ENCODE measurements at places on chromosomes 1 and 21.
A peak's percentile ranks its signal among the peaks of the same experiment; 100 is the strongest.

DNA sequence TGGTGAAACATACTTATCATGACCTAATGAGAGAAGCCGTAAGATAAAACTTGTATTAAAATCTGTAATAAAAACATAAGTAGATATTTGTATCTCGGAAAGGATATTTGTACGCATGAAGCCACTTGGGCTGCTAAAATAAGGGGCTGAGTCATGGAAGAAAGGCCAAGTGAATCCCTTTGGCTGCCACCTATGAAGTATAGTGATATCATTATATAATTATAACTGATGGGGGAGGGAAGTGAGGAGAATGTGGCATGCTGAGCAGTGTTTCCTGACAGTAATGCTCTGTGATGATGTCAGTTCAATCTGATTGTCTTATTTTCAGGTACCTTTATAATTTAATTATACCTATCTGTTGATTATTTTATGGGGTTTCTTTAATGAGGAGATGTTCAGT is 13.6 kb downstream of the RWDD3 start:
- no peak for DNase-seq

- DNase-seq, result peak; percentile 58
These were observed 423.9 kb downstream of the PTBP2 start for GRCh38 chr1:97145321-97145956.

DNA sequence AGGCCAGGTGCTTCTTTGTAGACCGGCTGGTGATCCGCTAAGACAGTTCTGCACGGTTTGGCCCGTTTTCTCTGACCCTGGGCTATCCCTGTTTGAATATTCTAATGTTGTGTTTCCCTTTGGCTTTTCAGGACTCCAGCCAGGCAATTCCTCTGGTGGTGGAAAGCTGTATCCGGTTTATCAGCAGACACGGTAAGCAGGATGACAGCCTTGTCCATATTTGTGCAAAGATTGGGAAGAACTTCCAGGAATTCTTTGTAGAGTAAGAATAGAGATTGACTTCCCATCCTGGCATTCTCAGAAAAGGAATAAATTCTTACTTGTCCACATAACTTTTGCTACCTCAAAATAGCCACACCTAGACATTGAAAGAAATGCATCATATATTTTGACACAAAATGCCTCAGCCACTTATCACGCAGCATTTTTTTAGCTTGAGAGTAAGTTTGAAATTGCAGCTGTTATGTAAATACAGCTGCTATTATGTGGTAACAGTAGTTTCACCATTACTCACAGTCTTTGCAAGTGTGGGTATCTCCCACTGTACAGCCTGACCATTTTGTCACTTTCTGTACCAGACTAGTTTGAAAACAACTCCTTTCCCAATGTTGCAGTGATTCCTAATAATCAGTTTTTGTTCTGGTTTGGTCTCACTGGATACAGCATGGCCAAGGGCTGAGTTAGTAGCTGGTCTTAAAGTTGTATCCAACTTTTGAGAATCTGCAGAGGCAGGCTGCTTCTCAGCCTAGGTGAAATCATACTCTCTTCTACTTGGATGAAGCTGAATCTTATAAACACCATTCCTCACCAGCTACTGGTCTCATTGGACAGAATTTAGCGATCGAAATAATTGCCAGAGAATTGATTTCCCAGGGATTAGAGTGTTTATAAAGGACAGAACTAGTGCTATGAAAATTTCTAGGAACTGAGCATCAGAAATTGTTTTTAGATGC is 40.0 kb upstream of the IKBKE start:
- DNase-seq, result no peak

- no peak for DNase-seq
These were observed 1.6 kb upstream of the CD52 start for GRCh38 chr1:26315874-26316850.

DNA sequence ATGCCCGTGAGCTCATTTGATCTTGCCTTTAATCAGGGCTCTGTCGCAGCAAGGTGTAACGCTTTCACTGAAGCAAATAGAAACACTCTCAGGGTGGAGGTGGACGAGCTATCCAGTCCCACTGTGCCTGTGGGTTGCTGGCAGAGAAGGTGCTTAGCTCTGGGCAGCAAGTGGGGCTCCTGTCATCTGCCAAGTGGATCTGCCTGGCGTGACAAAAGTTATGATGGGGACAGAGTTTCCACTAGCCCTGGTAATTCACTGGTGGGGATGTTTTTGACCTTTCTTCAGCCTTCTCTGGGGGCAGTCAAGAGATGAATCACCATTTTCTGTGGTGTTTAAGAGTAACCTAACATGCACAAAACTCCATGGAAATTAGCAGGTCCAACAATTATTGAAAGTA is 71.3 kb upstream of the EDEM3 start:
- no peak for DNase-seq

DNA sequence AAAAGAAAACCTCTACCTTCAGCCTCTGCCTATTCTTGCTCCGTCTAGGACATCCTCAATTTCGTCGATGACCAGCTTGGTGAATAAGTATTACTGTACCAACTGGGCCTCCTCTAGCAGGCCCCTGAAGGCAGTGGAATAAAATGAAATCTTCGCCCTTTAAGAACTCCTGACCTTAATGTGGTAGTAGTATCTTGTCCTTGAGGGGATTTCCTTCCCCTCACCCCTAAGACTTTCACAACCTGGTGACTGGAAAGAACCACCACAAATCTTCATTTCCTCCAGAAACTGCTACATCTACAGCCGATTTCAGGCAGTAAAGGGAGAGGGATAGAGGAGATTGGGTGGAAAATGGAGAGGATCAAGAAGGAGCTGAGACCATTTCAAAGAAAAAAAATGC is 1.6 kb upstream of the HAX1 start:
- no peak for DNase-seq

GRCh38 chr1:53377438-53377841 is 49.6 kb upstream of the LRP8 start:
- DNase-seq, result no peak

DNA sequence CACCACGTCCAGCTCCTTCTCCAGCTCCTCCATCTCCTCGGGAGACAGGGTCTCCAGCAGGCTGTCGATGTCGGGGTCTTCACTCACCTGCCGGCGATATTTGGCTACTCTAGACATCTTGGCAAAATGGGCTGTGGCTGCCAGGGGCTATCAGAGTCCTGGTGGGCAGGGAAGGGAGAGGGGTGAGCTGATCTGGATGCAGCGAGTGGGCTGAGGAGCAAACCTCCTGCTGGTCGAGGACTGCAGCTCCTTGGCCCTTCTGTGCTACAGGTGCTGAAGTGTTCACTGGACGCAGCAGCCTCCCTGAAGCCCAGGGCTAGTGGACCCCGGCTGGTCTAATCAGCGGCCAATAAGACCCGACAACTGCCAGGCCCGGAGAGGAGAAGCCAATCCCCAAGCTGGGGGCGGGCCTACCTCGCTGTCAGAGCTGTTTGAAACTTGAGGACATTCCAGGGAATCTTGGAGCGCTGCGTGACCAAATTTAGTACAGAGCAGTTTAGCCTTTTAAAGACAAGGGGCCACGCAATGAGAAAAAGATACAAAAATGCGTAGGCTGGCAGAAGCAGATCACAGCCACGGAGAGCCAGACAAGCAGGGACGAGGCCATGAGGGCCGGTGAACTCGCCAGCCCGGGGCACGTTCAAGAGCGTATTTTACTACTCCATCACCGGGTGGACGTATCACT is at the start of gene LMOD1:
LMOD1 (minus strand) TSS at position 325 of the 685 bp plus-strand sequence; CDS start at position 117, 208 bp downstream.
- DNase-seq, result peak; percentile 48

- no peak for DNase-seq
These were observed 188.0 kb downstream of the GRIK3 start for GRCh38 chr1:36846357-36846756.

DNA sequence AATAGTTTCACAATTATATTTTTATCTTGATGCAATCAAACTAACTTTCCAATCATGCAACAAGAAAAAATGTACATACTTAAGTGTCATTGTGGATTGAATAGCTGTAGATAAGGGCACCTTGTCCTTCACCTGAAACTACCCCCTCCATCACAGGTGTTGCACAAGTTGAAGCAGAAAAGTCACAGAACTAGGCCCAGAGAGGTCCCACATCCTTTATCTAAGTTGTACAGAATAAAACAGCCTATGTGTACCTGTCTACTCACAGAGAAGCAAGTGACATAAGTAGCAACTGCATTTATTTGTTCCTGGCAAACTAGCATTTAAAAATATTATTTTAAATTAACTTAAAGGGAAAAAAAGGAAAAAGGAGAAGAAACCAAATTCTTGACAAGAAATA is 256.8 kb downstream of the FAF1 start:
- DNase-seq, result no peak

DNA sequence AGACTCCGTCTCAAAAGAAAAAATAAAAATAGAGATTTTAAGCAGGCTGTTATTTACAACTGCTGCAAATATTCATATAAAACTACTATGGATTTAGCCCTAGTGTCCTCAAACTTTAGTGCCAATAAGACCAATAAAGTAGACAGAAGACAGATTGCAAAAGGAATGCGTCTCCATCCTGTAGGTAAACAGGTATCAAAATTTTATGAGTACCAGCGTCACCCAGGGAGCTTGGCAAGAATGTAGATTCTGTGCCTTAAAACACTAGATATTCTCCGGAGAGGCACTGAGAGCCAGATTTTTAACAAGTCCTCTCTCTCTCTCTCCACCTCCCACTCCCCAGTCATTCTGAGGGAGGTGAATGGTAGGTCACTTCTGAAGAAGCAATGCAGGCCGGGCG is 18.4 kb downstream of the SMYD3 start:
- DNase-seq, result no peak

DNA sequence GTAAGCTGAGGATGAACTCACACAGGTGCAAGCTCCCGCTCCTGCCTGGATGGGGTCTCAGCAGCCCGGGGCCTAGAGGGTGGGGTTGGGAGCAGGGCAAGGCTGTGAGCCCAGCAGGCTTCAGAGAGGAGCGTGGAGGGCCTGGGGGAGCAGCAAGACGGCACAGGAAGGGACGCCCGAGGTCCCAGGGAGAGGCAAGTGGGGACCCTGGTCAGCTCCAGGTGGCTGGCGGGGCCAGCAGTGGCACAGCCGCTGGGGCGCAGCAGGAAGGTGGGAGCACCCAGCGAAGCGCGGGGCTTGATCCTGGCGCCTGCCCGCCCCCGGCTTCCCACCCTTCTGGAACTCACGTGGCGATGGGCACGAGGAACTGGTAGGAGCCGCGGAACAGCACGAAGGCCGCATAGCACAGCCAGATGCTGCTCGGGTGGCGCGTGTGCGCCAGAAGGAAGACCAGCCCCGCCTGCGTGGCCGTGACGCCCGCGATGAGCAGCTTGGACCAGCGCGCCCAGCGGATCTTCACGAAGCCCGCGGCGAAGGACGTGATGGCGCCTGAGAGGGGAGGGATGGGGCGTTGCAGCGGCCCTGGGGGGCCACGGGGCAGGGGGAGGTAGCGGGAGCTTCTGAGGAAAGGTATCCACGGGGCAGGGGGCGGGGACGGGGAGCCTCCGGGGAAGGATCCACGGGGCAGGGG is 11.7 kb downstream of the SLC19A1 start:
- no peak for DNase-seq

- DNase-seq, result no peak
These were observed 32.4 kb downstream of the PSMG1 start for GRCh38 chr21:39150877-39151276.

DNA sequence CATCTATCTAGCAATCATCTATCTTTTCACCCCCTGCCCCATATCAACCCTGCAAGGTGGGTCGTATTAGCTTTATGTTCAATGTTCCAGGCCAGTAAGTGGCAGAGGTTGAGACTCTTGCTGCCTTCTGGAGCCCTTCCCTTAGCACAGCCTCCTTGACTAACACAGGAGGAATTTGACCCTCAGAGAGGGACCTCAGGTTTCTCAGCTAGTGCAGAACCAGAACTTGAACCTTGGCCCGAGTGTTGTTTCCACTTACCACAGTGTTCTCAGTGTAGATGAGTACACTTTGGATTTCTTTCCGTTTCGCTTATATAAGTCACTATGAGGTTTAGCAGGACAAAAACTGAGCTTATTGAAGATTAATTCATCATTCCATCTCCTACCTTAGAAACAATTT is 11.1 kb upstream of the ATF3 start:
- DNase-seq, result no peak

GRCh38 chr1:222385955-222386354 is 161.9 kb downstream of the HHIPL2 start:
- DNase-seq, result no peak

DNA sequence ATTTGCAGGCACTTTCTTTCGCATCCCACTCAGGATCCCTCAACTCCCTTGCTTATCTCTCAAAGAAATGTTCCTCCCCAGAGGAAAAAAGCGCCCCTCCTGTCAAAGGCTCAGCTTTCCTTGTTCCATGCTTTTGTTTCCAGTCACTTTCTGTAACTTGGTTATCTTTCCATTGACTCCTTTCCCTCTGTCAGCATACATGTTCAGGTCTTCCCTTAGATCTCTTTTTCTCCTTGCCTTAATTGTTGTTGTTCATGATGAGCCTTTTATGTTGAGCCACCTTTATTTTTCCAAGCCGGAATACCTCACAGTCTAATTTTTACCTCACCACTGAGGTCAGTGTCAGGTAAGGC is 46.5 kb upstream of the PODN start:
- no peak for DNase-seq

GRCh38 chr1:161177936-161178244 is 583 bp upstream of the B4GALT3 start:
- DNase-seq, result no peak

- DNase-seq, result no peak
These were observed 309.5 kb downstream of the NPHP4 start for GRCh38 chr1:5682626-5683225.

DNA sequence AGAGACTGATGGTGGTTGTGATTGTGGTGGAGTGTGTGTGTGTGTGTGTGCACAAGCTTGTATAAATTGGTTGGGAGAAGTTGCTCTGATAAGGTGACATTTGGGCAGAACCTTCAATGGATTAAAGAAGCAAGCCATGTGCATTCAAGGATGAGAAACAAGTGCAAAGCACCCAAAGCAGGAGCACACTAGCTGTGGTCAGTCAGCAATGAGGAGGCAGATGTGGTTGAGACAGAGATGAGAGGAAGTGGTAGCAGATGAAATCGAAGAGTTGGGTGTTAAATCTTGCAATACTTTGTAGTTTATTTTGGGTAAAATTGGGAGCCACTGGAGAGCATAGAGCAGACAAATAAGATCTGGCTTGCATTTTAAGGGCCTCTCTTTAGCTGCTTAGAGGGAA is 4.4 kb upstream of the PGBD5 start:
- DNase-seq, result no peak

GRCh38 chr21:28177124-28177523 is 815.6 kb downstream of the LTN1 start:
- DNase-seq, result no peak

DNA sequence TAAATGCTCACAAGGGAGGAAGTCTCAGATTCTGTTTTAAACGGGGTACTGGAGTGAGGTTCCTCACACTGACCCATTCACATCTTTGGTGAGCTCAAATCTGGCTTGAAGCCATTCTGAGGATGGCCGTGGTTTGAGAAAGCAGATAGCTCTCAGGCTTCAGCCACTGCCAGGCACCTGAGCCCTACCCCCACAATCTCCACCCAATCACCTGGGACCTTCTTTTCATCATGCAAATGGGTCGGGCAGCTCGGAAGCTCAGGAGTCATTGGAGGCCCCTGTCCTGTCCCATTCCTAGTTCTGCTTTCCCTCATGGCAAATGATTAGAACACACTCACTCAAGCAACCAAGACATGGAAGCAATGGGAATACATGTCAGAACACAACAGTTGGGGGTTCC is 141.4 kb upstream of the ETS2 start:
- DNase-seq, result no peak

Data from nucleus accumbens (tissue), 56 donors.